ENCODE measurements at places on chromosomes 1 and 21.

- DNase-seq = no peak
These were observed 19.3 kb downstream of the PRKACB start for GRCh38 chr1:84163123-84163931.

GRCh38 chr21:27694667-27695066 is 727.8 kb upstream of the ADAMTS5 start:
- no peak for DNase-seq

DNA sequence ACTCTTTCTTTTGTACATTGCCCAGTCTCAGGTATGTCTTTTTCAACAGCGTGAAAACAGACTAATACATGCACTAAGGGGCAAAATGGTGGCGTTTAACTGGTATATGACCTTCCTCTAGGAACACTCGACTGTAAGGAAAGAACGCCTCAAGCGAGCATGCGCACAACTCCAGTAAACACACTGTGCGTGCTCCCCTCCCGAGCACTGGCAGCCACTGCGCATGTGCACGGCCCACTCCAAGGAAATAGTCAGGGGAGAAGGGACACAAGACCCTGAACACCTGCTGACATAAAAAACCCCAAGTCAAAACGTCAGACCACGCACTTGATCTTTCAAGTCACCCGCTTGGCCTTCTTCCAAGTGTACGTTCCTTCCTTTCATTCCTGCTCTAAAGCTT is 173.5 kb downstream of the NPHP4 start:
- no peak for DNase-seq

GRCh38 chr1:40059338-40059959 is 18.9 kb downstream of the CAP1 start:
- DNase-seq = no peak

DNA sequence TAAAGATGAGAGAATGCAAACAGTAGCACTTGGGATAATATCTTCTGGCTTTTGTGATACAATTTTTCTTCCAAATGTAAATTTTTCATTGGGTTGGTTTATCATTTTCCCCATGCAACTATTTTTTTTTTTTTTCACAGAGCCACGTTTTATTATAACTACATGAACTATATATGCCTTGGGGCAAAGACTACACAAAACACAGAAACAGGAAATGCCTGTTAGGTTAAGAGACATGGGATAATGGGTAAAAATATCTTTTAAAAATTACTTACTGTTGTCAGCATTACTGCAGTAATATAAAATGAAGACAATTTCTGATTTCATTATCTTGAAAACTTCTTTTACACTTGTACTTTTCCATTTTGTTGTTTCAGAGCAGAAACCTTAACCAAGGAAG is 74.6 kb downstream of the DISP1 start:
- no peak for DNase-seq

DNA sequence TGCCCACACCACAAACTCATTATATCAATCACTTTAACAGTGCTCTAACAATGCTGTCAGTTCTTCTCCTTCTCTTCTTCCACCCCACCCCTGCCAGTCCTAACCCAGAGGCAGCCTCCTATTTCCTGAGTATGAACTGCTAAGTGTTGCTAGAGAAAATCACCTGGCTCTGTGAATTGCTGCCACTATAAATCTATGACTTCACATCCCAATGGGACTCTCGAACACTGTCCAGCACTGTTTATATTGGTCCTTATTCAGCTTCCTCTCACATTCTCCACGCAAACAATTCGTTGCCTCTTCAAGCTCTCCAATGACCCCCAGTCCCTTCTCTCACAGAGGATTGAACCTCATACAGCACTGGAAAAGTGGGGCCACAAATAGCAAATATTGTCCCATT is 27.0 kb upstream of the USH2A start:
- DNase-seq = no peak

- DNase-seq = no peak
These were observed 16.4 kb downstream of the IFNGR2 start for GRCh38 chr21:33419538-33420123.

DNA sequence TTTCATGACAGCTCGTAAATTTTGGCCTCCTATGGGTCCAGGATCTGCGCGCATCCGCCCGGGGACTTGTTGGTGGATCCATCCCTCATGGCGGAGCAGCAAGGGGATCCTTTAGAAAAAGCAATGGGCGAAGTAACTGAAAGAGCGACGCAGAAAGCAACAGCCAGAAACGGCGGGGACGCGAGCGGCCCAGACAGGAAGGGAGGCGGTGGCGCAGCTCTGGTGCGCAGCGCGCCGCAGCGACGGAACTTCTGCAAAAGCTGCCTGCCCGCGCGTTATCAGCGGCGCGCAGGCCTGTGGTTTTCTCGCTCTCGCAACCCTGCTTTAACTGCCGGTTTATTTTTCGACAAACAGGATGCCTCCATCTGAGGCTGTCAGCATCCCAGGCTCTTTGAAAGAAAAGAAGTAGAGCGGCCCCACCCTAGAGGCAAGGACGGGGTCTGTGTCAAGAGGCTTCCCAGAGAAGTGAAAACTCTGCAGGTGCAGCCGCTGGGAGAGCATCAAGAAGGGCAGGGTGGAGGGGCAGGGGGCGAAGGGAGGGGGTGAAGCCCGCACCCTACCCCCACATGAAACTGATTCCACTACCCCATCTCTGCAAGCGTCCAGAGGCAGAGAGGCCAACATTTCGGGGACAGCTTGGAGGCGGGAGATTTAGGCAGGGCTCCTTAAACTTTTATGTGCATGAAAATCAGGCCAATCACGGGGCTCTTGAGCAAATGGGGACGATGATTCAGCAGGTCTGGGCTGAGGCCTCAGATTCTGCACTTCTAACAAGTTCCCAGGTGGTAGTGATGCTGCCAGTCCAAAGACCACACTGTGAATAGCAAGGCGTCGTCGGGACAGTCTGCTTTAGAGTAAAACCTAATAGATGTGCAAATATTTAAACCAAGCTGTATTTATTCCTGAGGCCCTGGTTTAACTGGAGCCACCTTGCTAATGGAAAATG is 22.2 kb downstream of the RUNX1 start:
- no peak for DNase-seq

DNA sequence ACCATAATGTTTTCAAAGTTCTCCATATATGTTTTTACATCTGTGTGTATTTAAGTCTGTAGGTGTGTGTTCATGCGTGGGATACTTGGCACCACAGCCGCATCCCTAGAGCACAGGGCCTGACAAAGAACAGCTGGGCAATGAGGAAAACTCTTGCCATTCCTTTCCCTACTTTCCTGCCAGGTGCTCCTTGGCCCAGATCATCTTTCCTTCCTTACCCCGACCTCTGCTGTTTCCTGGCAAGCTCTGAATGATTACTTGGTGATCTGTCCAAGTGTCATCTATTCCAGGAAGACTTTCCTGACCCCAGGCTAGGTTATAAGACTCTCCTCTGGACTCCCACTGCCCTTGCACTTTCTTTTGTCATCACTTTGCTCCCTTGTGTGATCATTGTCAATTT is 123.6 kb downstream of the ELAVL4 start:
- no peak for DNase-seq

- DNase-seq = peak; percentile 30
These were observed 528.1 kb downstream of the KIF26B start for GRCh38 chr1:245682638-245683628.

DNA sequence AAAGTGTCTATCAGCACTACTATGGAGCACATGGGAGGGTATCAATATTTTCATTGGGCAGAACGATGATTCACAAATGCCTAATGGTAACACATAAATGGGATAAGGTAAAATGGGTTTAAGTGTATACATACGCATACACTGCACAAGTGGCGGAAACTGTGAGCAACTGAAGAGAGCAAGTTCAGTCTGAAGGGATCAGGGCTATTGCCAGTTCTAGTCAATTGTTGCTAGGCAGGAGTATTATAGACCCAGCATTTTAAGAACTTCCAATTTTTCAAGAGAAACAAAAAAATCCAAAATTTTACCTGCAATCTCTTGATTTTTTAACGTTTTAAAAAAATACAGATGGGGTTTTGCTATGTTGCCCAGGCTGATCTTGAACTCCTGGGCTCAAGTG is 23.1 kb downstream of the FOXJ3 start:
- DNase-seq = no peak

DNA sequence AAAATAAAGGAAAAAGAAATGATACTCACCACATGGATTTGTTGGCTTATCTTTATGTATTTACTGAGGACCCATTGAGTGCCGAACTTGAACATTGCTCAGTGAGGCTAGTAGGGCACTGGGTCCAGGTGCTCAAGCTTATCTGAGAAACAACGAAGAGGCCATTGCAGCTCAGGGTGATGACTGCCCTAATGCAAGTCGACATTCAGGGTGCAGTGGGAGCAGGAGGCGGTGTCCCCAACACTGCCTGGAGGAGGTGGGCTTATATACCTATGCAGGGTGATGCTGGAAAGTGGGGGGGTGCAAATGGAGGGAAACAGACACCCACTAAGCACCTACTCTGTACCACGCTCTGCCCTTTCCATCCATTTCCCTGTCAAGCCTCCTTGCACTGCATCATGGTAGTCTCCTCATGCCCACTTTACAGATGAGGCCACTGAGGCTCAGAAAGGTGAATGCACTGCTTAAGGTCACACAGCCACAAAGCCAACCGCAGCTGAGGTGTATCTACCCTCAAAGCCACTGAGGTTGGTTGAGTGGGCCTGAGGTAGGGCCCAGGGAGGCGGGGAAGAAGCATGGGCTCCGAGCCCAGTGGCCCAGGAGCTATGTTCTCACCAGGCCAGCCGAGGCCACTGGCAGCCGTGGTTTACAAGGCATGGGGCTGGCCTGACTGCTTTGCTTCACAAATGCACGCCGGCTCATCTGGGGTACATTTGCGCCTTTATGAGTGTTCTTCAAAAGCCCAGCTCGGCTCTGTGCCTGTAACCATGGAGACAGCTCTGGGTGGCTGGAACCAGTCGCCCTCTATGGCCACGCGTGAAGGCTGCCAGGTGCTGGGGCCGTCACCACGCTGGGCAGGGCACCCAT is 103.8 kb downstream of the EPHB2 start:
- peak; percentile 84 for DNase-seq

DNA sequence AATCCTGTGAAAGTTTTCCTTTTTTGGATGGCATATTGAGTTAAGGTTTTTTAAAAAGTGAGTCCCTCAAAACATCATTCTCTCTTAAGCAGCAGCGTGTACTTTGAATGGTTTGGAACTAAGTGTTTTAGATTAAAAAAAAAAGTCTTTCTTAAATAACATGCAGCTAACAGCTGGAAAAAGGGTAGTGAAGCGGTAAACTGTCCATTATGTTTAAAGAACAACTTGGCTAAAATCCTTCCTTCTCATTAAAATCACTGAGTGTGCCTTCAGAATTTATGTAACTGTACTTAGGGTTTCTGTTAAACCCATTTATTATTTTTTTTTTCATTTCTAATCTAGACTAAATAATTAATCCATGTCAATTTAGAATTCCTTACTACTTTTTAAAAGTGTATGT is 254.2 kb upstream of the ADAMTS5 start:
- no peak for DNase-seq

DNA sequence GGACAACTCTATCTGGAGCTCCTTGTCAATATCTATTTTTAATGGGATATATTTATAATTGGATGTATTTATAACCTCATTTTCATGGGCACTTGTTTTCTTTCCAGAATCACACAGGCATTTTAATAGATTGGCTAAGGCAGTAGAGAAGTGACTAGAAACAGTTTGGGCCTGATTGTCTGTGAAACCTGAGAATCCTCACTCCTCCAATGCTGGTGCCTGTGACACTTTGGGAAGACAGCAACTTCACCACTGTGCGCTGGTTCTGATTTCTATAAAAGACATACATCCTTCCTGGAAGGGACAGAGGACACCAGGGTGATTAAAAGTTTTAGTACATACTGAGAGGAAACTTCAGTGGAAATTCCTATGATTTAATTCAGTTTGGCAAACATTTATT is 39.6 kb upstream of the RXRG start:
- DNase-seq = no peak
